ENCODE measurements at places on chromosomes 4 and X.

DNA sequence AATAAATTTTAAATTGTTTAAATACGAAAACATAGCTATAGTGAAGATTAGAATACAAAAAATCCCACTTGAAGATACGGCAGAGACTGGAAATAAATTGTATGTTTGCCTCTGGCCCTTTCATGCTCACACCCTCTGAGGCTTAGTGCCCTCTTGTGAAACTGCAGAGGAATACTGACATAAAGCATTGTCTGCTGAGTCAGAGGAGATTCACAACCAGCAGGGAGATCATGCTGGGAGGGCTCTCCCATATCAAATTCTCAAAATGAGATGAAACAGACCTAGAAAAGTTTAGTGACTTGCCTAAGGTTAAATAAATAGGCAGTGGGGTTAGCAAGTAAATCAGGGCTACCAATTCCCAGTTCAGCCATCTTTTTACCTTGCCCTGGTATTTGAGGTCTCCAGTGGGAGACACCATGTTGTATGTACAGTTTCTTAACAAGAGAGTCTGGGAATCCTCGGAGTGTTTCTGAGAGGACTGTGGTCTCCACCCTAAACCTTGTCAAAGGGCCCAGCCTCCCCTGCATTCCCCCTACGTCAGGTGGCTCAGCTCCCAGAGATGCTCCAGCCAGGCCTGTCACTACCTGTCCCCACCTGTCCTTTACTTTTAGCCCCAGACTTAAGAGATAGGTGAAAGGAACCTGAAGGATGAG, 581.4 kb upstream of the DIPK2B start:
- H3K4me3 ChIP-seq = no peak overlapping the region
- no peaks in the 10 kb centered on the region for H3K4me1 ChIP-seq
- H3K27ac ChIP-seq = no peak overlapping the region

- no peak overlapping the region for H3K4me3 ChIP-seq
- H3K27ac ChIP-seq = no peak overlapping the region
- H3K36me3 ChIP-seq = no peaks in the 10 kb centered on the region
- no peaks in the 10 kb centered on the region for H3K4me1 ChIP-seq
- DNase-seq = no peak
Observed at GRCh38 chrX:65874765-65875164, 165.1 kb downstream of the VSIG4 start.

DNA sequence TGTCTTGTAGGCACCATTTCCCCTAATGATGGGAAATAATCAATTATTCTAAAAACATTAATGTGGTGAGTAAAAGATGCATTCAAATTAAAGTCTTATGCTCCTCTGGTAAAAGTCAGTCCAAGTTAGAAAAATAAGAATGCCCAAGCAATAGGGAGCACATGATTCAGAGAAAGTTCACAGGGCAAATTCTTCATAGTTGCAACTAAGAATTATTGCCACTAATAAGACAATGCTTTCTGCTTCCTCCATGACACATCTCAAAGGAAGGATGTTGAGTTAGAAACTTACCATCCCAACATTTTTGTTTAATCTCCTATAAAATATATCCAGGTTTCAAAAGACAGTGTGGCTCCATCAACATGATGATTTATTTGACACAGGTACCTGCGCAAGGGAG, 26.3 kb downstream of the PHOX2B start:
- no peak overlapping the region for H3K4me3 ChIP-seq
- no peak for DNase-seq
- no peaks in the 10 kb centered on the region for H3K4me1 ChIP-seq
- no peak overlapping the region for H3K27ac ChIP-seq
- H3K36me3 ChIP-seq = no peaks in the 10 kb centered on the region

DNA sequence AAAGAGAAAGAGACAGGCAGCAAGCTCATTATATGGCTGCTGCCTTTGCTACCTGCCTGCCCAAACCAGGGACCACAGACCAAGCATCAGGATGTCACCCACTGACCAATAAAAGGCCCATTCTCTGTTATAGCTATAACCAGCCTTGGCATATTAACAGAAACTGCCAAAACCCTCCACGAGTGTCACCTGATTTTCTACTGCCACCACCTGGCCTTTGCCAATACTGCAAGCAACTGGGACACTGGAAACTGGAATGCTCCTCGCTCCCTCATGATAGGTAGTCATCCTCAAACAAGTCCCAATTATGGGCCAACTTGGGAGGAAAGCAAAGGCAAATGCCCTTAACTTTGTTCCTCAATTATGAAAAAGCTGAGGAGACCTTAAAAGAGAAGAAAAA, 76.0 kb downstream of the SPIN4 start:
- H3K27ac ChIP-seq = no peak overlapping the region
- H3K36me3 ChIP-seq = no peaks in the 10 kb centered on the region
- no peak overlapping the region for H3K4me3 ChIP-seq
- H3K27me3 ChIP-seq = no peaks in the 10 kb centered on the region
- no peaks in the 10 kb centered on the region for H3K4me1 ChIP-seq

DNA sequence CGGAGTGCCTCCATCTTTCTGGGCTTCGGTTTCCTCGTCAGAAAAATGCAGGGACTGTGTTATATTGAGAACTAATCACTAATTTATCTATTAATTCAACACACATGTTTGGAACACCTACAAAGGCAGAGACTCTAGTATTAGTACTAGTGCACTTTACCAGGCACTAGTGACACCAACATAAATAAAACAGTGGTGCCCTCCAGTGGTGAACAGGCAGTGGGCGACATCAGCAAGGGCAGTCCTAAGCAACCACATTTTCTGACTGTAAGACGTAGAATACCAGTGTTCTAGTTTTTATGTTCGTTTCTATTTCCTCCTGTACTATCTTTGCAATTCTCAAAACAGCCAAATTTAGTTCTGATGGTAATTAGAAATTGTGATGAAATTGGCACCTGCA, 69.1 kb upstream of the UCP1 start:
- no peaks in the 10 kb centered on the region for H3K27me3 ChIP-seq
- peaks cover 26% of the 10 kb centered on the region for H3K36me3 ChIP-seq
- H3K27ac ChIP-seq = no peak overlapping the region
- H3K4me1 ChIP-seq = no peaks in the 10 kb centered on the region
- DNase-seq = no peak

GRCh38 chrX:107827852-107828251, 2.2 kb downstream of the MID2 start:
- H3K27ac ChIP-seq = no peak overlapping the region
- DNase-seq = no peak
- H3K4me1 ChIP-seq = no peaks in the 10 kb centered on the region
- no peaks in the 10 kb centered on the region for H3K27me3 ChIP-seq
- no peak overlapping the region for H3K4me3 ChIP-seq

GRCh38 chr4:46992338-46992737, 1.0 kb downstream of the GABRA4 start:
- H3K4me1 ChIP-seq = peaks cover 10% of the 10 kb centered on the region
- peaks cover 38% of the 10 kb centered on the region for H3K27me3 ChIP-seq
- no peak overlapping the region for H3K4me3 ChIP-seq
- no peaks in the 10 kb centered on the region for H3K36me3 ChIP-seq

All from upper lobe of right lung (tissue), 1 donor.